ENCODE measurements at places on chromosomes 1 and 21. TPM values are rescaled to one million over a fixed set of nuclear protein-coding genes. Genes with fewer than 3 reads are reported as not detected.

The CTSK gene
- 0.69 TPM for total RNA-seq

- peak; percentile 68 for DNase-seq
Measured at GRCh38 chr1:236451796-236452373, 57.8 kb downstream of the EDARADD start.

GRCh38 chr1:161088587-161089110 lies 709 bp downstream of the NECTIN4 start:
- DNase-seq: no peak

GRCh38 chr1:151494741-151495281 lies 16.4 kb upstream of the CGN start:
- DNase-seq: peak; percentile 70

The CAPN9 gene
- not detected for total RNA-seq

DNA sequence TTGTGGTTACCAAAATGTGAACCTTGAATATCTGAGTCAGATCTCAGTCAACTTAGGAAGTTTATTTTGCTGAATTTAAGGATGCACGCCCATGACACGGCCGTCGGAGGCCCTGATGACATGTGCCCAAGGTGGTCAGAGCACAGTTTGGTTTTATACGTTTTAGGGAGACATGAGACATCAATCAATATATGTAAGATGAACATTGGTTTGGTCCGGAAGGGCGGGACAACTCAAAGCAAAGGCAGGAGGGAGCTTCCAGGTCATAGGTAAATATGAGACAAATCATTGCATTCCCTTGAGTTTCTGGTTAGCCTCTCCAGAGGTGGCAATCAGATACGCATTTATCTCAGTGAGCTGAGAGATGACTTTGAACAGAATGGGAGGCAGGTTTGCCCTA lies 1.0 kb upstream of the PRMT2 start:
- DNase-seq: no peak

- no peak for DNase-seq
Measured at GRCh38 chr1:64263335-64263734, 59.9 kb downstream of the UBE2U start.

The DISP1 gene
- total RNA-seq: 2.1 TPM

GRCh38 chr1:152165286-152166077 lies 6.5 kb upstream of the RPTN start:
- DNase-seq: no peak

GRCh38 chr21:41973427-41973831 lies 19.6 kb upstream of the C2CD2 start:
- DNase-seq: no peak

The HSD11B1 gene
- total RNA-seq: not detected

The CAMK1G gene
- total RNA-seq: not detected

DNA sequence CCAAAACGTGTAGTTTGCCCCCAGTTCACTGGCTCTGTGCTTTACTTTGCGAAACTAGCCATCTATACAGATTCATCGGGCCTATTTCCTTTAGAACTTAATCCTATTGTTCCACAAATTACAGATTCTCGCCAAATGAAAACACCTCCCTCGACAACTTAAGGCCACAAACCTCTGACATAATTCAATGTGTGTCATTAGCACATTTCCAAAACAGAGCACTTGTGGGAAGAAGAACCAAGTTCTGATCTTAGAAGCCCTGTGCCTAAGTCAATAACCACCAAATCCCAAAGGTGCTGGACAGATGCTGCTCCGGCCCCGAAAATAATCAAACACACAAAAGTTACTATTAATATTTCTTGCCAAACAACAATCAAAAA lies 93.9 kb downstream of the SLC45A1 start:
- no peak for DNase-seq

GRCh38 chr1:14964711-14965055 lies 188.9 kb upstream of the TMEM51 start:
- DNase-seq: no peak

All from SK-MEL-5 (cell line).